ENCODE measurements at places on chromosomes 7 and 10.
A peak's percentile ranks its signal among the peaks of the same experiment; 100 is the strongest.

DNA sequence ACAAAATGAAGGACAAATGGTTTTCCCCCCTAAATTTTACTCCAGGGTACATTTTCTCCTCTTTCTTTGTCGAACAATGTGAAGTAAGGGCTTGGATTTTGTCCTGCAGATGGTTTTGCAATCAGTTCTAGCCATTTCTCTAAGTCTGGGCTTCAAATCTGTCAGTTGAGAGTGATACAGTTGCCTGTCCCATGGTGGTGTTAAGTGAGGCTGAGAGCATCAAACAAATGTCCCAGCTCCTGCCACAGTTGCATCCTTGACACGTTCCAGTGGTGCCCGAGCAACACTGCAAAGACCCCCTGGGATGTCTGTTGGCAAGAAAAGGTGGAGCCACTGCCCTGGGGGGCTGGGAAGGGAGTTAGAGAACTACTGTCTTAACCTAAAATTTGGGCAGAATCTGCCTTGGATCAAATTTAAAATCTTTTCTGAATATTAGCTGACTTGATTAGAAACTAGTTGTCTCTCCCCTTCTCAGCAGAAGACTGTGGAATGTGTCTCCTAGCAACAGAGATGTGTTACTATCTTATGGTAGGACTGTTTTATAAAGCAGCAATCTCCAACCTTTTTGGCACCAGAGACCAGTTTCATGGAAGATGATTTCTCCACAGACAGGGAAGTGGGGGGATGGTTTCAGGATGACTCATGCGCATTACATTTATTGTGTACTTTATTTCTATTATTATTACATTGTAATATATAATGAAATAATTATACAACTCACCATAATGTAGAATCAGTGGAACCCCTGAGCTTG is 102.0 kb upstream of the STEAP1B start:
- no peak for DNase-seq

GRCh38 chr10:50575477-50576244 is 48.1 kb downstream of the SGMS1 start:
- DNase-seq = no peak

- no peak for DNase-seq
Observed at GRCh38 chr10:102403115-102403514, 7.6 kb downstream of the NFKB2 start.

DNA sequence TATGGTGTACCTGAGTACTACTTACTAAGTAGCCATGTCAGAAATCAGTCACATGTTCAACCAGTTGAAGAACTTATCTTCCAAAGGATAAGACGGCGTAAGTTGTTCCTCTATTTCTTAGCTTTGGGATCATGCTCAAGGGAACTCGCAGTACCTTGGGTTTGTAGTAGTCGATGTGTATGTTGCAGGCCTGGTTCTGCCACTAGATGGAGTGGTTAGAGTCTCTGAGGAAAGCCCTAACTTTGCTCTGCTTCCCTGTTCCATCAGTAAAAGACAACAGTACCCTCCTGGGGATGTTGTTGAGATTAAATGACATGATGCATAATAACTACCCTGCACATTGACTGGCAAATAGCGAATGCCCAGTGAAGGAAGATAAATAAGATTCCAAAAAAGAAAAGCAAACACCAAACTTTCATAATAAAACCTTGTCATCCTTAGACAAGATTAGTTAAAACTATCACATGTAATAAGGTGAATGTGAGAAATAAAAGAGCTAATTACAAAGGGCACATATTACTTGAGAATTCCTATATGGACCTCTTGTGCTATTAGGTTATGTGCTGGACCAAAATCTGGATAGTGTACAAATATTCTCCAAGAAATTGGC is 165.9 kb downstream of the ABCA13 start:
- peak; percentile 1 for DNase-seq

DNA sequence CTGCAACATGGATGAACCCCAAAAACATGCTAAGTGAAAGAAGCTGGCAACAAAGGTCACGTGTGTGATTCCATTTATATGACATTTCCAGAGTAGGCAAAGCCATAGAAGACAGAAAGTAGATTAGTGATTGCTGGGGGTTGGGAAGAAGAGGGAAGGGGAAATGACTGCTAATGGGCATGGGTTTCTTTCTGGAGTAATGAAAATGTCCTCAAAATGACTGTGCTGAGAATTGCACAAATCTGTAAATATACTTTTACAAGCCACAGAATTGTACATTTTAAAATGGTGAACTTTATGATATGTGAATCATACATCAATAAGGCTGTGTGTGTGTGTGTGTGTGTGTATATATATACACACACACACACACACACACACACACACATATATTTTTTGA is 15.8 kb downstream of the MMS19 start:
- DNase-seq = no peak

GRCh38 chr10:93072713-93073538 is 767 bp upstream of the CYP26A1 start:
- no peak for DNase-seq

GRCh38 chr10:5751601-5752253 is 61.5 kb downstream of the GDI2 start:
- no peak for DNase-seq

DNA sequence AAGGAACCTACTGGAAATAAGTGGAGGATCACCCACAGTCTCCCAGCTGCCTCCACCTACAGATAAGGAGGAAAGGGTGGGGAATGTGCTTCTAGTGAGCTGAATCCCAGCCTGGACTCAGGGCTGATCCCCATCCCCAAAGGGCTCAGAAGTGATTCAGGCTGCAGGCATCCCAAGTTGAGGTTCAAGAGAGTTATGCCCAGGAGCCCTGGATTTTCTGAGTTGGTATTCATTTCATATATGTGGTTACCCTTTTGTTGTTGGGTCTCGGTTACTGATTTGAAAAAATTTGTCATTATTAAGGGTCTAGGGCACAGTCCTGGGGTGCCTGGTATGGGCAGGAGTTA is 30.0 kb upstream of the SRGN start:
- DNase-seq = no peak

All from NCI-H146 (cell line).